ENCODE measurements at places on chromosomes 3 and 15.

- DNase-seq: peak; percentile 16
Measured at GRCh38 chr15:76898102-76898501, 7.0 kb downstream of the SCAPER start.

- DNase-seq: no peak
Measured at GRCh38 chr3:143166376-143166775, 46.8 kb downstream of the CHST2 start.

GRCh38 chr3:177281292-177282118, 84.2 kb upstream of the TBL1XR1 start:
- no peak for DNase-seq

DNA sequence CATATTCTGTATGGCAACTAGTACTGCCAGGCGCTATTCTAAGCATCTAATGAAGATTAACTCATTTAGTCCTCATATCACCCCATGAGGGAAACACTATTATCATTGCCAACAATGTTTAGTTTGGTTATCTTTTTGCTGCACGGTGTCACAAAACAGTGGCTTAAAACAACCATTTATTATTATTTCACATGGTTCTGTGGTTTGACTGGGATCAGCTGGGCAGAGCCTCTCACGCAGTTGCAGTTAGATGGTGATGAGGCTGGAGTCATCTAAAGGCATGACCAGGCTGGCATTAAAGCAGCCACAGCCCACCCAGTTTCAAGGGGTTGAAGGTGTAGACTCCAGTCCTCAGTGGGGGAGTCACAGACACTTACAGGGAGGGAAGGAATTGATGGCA, 32.8 kb upstream of the RASA2 start:
- no peak for DNase-seq

DNA sequence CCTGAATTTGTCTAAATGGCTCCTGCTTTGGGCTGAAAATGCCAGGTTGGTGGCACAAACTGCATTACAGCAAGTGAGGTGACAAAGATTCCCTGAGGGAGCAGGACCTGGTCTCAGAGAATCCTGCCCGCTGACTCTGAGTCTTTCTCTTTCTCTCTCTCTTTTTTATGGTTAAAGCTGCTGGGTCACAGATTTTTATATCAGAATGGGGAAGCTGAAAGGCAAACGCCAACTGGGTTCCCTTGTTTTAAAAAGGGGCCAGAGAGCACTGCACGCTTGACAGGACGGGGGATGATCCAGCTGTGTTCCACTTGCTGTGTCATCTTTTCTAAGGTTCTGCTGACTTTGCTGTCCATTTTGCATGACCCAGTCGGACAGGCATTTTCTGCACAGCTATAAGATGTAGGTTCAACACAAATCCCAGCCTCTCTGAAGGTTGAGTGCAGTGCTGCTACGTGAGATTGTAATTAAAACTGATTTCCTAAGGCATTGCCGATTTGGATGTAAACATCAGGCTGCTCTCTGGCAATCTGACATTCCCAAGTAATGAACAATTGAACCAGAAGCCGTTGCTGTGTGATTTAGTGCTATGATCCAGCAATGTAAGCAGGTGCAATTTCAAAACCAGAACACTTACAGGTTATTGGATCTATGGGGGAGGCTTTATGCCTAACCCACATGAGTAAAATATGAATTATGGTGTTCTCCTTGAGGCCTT, 25.8 kb downstream of the ARHGEF3 start:
- DNase-seq: no peak

DNA sequence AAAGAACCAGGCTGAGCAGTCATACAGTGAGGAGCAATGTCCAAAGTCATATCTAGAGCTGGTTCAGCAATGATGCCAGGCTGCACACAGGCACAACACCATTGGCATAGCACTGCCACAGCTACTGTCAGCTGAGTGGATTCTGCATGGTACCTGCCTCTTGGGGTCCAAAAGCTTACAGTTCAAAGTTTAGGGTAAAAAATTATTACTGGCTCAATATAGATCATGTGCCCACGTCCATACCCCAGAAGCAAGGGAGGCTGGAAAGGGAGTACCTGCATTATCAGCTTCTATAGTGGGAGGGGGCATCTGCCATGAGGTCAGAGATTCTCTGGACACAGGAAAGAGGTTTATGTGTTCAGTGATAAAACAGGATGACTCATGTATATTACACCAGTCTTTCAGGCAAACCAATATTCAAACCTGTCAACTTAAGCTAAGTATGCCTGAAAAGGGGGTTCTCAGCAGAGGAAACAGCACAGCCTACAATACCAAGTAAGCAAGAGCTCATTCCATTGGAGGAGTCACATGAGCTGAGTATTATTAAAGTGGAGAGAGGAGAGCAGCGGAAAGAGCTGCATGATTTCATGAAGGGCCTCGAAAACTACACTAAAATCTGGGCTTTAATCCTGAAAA, 99.0 kb downstream of the ANO10 start:
- no peak for DNase-seq

DNA sequence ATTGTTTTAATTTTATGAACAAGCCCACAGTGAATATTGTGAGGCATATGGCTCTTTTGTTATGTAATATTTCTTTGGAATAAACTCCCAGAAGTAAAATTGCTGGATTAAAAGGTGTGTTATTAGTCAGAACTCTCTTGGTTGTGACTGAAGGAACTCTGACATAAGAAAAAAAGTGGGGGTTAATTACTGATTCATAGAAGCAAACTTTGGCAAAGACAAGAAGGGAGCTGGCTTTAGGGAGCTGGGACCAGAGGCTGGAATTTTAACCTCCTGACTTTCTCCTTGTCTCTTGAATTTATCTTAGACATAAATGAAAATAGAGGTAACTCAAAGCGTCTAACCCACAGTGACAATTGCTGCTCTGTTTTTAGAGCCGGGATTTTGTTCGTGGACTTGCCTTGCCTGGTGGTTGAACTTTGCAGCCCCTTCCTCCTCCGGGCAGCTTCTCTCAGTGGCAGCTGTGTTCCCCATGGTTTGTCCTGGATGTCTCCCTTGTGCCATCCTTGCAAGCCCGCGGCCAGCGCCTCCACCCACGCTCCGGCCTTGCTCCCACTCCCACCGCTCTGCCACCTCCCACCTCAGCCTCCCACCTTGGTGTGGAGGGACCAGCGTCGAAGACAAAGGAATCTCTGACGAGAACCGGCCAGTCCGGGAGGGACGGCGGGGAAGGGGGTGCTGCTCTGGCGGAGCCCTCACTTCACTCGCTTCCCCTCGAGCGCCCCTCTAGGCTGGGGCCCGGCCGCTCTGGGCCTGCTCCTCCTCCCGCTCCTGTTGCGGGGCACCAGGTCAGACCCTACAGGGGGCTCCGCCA, 28.0 kb downstream of the ARHGAP31 start:
- no peak for DNase-seq

- peak; percentile 37 for DNase-seq
Measured at GRCh38 chr3:56494679-56495322, 26.5 kb upstream of the ERC2 start.

DNA sequence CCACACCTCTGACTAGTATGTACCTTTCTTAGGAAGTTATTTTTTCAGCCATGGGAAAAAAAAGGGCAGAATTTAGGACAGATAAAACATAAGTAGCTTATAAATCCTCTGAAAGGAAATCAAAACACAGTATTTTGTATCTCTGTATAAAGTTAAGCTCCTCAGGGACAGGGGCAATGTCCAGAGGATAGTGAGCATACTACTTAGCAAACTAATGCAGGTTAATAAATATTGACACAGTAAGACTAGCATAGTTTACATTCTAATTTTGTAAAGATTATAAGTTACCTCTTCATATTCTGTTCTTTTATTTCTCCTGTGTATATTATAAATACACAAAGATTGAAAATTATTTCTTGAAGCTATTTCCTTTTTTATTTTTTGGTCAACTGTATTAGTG, 2.1 kb downstream of the UBE3A start:
- no peak for DNase-seq

GRCh38 chr15:84911879-84912660, 27.6 kb downstream of the SLC28A1 start:
- peak; percentile 61 for DNase-seq

DNA sequence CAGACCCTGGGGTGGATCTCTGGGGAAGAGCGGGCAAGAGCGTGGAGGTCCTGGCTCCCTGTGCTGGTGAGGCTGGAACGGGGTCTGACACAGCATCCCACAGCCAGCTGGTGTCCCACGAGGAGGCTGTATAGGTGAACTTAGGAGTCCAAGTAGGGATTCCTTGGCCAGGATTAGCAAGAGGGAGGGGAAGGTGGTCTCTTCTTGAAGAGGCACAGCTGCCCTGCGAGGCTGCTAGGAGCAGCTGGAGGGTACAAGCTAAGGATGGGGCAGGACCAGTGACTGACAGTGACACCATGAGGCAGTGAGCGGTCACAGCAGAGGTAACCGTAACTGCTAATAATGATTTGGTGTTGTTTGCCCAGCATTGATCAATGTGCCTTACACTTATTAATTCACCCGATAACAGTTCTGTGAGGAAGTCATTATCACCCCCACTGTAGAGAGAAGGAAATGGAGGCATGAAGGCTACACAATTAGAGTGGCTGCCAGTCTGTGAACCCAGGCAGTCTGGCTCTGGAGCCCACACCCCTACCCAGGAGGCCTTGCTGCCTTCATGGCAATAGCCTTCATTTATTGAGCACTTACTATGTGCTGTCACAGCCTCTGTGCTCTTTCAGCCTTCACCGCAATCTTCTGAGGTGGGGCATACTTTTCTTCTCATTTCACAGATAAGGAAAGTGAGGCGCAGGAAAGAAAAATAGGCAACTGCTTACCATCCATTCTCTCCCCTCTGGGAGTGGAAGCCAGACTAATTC, 59.4 kb downstream of the TMEM44 start:
- no peak for DNase-seq

- DNase-seq: no peak
Measured at GRCh38 chr3:99712291-99712954, 74.0 kb downstream of the COL8A1 start.

- DNase-seq: peak; percentile 36
Measured at GRCh38 chr3:44685128-44685800, 27.2 kb upstream of the ZNF502 start.

DNA sequence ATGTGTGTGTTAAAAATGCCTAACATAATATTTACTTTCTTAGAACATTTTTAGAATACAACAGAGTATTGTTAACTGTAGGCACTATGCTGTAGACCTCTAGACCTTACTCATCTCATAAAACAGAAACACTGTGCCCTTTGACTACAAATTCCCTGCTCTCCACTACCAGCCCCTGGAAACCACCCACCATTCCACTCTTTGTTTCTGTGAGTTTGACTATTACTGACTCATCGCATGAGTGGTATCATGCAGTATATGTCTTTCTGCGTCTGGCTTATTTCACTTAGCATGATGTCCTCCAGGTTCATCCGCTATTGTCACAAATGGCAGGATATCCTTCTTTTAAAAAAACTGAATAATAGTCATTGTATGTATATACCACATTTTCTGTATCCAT, 216.7 kb upstream of the CFAP20DC start:
- peak; percentile 70 for DNase-seq

DNA sequence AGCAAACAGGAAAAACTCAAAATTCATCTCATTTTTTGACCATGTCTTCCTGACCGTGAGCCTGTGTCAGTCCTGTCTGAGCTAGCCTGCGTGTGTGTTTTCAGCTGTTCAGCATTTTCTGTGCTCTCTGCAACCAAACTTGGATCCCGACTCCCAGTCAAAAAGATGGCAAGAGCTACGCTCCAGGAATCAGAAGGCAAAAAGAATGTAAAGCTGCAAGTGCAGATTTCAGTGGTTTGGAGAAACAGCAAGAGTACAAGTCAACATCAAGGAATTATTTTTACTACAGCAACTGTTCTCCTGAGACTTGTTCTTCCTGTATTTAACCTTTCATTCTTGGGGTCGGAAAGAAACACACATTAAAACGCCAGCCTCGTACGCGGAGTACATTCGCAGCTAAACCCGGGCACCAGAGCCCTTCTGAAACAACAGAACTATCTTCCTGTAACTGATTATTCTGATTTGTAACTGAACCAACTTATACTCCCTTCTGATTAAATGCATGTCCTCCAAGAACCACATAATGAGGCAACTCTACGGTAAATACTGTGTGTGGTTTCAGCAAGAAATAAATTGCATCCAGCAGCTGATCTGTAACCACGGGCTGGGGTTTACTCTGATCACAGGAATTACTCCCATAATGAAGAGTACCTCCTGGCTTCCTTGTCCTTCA, 107.4 kb downstream of the LRIG1 start:
- DNase-seq: no peak

DNA sequence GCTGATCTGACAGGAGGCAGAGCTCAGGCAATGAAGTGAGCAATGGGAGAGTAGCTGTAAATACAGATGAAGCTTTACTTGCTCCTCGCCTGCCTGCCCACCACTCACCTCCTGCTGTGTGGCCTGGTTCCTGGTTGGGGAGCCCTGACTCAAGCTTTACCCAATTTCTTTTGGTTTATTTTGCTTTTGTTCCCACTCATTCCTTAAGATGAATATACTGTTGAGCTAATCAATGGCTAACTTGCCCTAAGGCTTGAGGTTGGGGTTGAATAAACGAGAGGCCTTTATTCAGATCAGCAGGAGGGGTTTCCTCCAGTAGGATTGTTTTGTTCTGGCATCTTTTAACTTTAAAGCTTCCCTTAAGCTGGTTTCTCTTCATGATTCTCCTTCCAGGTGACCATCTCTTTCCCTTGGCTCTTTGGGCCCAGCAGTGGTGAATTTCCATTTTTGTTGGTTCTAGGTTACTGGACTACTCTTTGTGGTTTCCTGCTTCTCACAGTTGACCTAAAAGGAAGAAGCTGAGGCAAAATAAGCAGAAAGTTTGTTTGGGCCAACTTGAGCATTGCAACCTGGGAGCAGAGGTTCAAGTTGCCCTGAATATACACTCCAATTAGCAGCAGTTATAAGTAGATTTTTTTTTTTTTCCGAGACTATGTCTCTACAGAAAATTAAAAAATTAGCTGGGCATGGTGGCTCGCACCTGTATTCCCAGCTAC, 44.4 kb downstream of the STARD9 start:
- no peak for DNase-seq

GRCh38 chr3:20668411-20668810, 482.4 kb upstream of the SGO1 start:
- no peak for DNase-seq

DNA sequence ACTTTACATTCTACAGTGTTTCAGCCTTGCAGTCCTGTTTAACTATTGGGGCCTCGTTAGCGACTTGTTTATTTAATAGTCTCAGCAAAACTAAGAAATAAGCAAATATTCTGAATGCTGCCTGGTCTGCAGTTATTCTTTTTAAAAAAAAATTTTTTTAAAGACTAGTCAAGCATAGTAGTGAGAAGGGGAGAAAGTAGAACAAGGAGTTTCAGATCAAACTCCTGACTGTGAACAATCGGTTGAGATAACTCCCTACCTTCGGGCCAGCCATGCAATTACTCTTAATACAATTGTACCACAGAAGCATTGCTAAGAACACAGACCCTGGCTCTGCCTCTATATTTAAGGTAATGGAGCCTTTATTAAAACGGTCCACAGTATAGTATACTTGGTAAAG, 5.8 kb upstream of the DUT start:
- DNase-seq: no peak

- no peak for DNase-seq
Measured at GRCh38 chr3:115715241-115715745, 92.0 kb downstream of the GAP43 start.

DNA sequence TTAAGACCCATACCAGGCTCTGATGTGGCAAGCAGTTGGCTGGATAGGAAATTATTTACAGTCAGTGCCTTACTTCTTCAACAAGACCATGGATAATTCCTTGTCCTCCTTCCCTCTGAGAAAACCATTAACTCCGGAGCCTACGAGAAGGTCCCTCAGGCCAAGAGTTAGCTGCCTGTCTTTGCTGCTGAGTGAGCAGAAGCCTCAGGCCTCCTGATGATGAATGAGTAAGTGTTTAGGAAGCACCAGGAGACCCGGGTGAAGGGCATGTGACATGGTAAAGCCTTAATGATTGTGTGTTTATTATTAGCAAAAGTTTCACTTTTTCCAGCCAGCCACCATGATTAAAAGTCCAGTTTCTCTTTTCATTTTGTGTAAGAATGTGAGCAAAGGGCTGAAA, 174.9 kb upstream of the TOPAZ1 start:
- no peak for DNase-seq

Data from epithelial cell of prostate (primary cell).